Foreskin keratinocyte (primary cell): ENCODE measurements at places on chromosomes 5 and 9.

GRCh38 chr5:35369965-35370790, 139.9 kb upstream of the PRLR start:
- DNase-seq = no peak

DNA sequence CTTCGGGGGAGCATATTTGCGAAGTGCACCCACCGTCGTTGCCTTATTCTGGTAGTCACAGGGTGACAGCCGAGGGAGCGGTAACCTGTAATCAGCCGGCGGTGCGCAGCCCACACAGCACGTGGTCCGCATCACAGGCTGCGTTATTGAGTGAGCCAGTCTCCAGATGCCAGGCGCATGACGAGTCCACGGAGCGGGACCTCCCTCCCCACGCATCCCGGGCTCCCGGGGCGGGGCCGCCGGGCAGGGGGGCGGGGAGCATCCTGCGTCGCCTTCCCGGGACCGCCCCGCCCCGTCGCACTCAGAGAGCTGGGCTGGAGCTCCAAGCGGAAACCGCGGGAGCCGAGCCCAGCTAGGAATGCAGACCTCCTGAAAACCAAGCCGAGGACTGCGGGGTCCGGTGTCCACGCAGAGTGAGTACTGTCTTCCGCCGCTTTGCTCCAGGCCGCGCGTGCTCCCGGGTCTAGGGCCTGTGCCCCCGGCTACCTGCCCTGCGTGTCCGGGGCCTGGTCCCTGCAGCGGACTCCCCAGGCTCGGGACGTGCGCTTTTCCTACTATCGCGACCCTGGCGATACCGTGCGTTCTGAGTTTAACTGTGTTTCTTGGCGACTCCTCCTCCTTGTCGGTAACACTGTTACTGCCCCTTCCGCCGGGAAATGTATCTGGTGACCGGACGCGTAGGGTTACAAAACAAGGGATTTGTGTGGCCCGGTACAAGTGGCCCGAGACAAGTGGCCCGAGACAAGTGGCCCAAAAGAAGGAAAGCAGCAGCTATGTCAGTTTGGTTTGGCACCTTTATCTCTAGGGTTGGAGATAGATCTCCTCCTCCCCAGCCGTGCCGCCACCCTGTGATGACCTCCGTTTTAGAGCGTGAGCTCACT, 40.6 kb downstream of the CAST start:
- DNase-seq = peak; percentile 81

DNA sequence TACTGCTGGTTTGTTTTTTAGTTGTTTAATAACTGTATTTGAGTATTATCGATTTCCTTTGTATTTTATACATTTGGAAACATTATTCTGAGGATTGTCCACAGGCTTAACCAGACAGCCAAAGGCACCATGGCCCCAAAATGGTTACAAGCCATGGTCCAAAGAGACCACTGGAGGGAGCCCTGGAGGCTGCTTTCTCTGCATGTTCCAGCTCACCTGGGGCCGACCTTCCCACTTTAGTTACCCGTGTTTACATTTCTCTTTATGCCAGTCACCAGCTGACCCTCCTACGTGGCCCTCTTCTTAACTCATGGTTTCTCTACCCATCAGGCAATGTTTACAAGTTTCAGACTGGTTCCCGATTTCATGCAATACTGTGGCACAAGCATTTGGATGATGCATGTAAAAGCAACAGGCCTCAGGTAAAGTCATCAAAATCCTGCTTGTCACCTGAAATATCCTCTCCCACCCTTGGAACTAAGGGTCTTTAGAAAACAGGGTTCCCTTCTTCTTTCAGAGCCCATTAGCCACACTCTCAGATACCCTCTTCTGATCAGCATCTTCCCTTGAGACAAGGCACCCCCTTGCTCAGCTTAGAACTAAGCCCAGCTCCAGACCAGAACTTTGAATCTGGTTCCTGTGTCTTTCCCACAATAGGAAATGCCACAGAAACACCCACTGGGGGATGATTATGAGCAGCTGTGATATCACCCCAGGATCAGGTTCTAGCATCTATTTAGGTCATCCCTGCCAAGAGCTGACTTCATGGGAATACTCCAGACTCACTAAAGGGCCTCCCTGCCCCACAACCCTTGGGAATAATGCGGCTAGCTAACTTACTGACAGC, 49.9 kb upstream of the GARNL3 start:
- peak; percentile 49 for DNase-seq

- DNase-seq = no peak
These were observed 10.0 kb downstream of the DUSP1 start for GRCh38 chr5:172760959-172761358.

DNA sequence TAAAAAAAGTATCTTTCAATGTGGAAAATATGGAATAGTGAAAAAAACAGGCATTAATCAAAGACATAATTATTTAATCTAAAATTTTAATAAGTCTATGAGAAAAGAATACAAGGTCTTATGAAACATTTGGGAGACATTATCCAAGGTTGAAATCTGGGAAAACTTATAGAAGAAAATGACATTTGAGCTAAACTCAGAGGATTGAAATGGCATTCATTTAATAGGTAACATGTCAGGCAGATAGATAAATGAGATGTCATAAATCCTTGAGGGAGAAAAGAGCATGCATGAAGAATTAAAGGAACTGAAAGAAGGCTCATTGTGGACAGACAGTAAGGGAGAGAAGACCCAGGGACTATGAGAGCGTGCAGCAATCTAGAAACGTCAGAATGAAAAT, 284.4 kb downstream of the PRR16 start:
- DNase-seq = no peak
